GM12878 (cell line): ENCODE measurements at places on chromosomes 3 and 15.

- no peak overlapping the region for H3K4me3 ChIP-seq
- H3K27ac ChIP-seq, result no peak overlapping the region
- peaks cover 31% of the 10 kb centered on the region; the same call in 1 of the 2 replicates for H3K4me1 ChIP-seq
- peaks cover 5% of the 10 kb centered on the region; the same call in 1 of the 2 replicates for H3K36me3 ChIP-seq
- no peak for DNase-seq
These were observed 12.1 kb downstream of the SNAP23 start for GRCh38 chr15:42507514-42507913.

- H3K4me1 ChIP-seq, result no peaks in the 10 kb centered on the region
- no peak for DNase-seq
- H3K36me3 ChIP-seq, result no peaks in the 10 kb centered on the region
- no peak overlapping the region for H3K27ac ChIP-seq
- no peaks in the 10 kb centered on the region for H3K27me3 ChIP-seq
- no peak overlapping the region for H3K4me3 ChIP-seq
These were observed 281.8 kb upstream of the ARRDC4 start for GRCh38 chr15:97678656-97679055.

DNA sequence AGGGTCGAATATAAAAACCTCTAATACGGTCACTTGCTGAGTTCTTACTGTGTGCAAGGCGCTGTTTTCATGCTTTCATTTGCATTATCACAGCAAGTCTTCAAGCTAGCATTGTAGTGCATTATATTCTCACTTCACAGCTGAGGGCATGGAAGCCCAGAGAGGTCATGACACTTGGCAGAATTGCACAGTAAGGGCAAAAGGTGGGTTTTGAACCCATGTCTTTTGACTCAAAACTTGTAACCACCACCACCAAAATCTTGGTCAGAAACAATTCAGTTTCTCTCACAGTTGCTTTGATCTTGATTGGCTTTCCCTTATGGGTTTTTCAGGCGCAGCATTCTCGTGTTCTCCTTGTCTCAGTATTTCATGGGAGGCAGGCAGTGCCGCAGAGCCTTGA lies 371.1 kb downstream of the PTPRG start:
- H3K27me3 ChIP-seq, result no peaks in the 10 kb centered on the region
- DNase-seq, result no peak
- H3K4me3 ChIP-seq, result no peak overlapping the region

DNA sequence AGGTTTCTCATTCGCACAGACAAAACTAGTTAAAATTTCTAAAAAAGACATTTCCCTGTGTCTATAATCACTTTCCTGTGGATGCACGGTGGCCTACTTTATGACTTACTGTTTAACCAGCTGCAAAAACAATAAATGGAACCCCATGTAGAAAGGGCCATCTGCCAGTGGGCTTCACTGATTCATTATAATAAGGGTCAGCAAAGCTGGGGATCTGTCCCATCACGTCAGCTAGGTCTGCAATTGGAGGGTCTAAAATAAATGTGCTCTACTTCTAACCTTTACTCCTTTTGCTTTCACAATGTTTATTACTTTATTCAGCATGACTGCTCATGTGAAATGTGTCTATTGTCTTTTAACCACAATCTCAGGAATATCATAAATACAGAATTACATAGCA lies 43.1 kb upstream of the NMD3 start:
- H3K27ac ChIP-seq, result no peak overlapping the region
- H3K27me3 ChIP-seq, result no peaks in the 10 kb centered on the region
- no peaks in the 10 kb centered on the region for H3K4me1 ChIP-seq

DNA sequence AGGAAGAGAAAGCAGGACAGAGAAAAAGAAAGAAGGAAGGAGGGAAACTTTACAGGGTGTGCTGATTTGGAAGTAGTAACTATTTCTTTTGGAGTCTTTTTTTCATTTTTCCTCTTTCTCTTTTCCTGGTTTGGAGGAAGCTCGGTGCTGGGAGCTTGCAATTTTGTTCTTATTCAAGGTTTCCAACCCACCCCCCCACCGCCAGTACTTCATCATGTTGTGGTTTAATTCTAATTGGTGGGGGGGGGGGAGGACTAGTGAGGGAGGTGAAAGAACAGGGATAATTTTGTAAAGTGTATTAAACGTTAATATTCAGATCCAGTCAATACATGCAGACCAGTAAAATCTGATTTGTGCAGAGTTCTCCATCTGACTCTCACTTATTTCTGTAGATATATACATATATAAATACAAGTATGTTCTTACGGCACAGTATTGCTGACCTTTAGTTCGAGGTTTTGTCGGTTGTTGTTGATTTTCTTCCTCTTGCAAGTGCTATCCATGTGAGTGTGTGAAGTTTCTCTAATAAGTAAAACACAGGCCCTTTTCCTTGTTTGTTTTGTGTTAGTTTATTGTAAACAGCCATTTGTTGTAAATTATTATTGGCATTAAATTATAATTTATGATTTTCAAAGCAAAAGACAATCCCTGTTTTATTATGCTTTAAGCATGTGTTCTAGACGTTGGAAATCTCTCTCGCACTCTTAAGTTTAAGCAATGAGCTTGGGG lies 9.3 kb downstream of the NR2F2 start:
- peak overlapping the region; percentile 40; the same call in 1 of the 2 replicates for H3K27ac ChIP-seq
- no peaks in the 10 kb centered on the region for H3K36me3 ChIP-seq
- peak overlapping the region; percentile 14; the same call in 1 of the 2 replicates for H3K4me3 ChIP-seq
- H3K4me1 ChIP-seq, result no peaks in the 10 kb centered on the region
- DNase-seq, result no peak
- H3K27me3 ChIP-seq, result no peaks in the 10 kb centered on the region

DNA sequence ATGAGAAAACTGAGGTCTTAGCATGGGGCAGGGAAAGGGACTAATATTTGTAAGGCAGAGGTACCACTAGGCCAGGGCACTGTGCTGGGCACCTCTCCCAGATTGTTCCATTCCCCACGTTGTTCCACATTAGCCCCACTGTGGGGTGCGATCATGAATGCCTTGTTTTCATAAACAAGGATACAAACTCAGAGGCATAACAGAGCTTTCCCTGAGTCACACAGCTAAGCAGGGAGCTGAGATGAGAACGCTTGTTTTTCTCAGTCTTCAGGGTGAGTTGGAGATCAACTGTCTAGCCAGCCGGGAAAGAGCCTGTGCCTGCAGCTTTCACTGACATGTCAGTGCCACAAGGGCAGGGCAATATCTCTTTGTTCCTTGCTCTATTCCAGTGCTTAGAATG lies 47.9 kb upstream of the ITGA11 start:
- no peak overlapping the region for H3K27ac ChIP-seq
- no peaks in the 10 kb centered on the region for H3K4me1 ChIP-seq
- H3K27me3 ChIP-seq, result no peaks in the 10 kb centered on the region
- H3K4me3 ChIP-seq, result no peak overlapping the region
- DNase-seq, result no peak

DNA sequence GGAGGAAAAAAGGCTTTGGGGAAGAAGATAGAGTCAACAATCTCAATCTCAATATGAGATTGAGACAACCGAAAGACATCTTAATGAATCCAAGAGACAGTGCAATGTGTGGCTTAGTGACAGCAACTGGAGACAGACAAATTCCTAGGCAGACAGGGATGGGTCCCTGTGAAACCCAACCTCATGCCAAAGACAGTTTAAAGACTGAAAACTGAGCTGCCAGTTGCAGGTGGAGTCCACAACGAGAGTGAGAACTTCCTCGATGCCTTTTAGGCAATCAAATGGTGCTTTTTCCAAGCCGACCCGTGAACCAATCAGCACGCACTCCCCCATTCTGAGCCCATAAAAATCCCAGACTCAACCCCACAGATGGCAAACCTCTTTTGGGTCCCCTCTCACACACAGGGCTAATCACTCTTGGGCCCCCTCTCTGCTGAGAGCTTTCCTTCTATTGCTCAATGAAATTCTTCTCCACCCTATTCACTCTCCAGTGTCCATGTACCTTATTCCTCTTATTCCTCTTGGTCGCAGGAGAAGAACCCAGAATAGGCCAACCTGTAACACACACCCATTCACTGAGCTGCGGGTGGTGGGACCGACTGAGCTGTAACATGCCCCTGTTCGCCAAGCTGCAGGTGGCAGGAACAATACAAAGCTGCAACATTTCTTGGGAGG lies 34.8 kb downstream of the ZMAT3 start:
- H3K27ac ChIP-seq, result no peak overlapping the region
- DNase-seq, result no peak
- peaks cover 9% of the 10 kb centered on the region for H3K36me3 ChIP-seq

- DNase-seq, result no peak
- H3K4me1 ChIP-seq, result peaks cover 5% of the 10 kb centered on the region
- no peak overlapping the region for H3K4me3 ChIP-seq
- H3K27ac ChIP-seq, result no peak overlapping the region
- H3K36me3 ChIP-seq, result no peaks in the 10 kb centered on the region
These were observed 37.6 kb downstream of the DNASE1L3 start for GRCh38 chr3:58173029-58173668.

DNA sequence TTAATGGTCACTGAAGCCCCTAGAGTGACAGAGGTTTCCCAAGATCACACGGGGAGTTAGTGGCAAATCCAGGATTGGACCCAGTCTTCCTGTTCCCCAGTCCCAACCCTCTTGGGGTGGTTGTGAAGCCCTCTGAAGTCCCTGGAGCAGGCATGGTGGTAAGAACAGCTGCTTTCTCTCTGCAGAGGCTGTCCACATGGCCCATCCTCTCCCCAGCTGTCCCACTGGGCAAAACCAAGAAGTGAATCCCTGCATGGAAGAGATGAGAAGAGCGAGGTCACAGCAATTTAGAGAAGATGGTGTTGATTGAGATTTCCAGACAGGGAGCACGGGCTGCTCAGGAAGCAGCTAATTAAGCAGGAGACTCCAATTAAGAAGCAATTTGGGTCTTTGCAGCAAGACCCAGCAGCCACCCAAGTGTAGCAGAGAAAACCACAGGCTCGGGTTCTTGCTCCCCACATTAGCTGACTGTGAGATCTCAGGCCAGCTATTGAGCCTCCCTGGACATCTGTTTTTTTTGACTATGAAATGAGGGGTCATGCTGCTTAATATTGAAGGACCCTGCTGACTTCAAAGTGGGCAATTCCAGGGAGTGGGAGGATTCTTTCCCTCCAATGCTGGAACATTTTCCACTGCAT lies 14.8 kb upstream of the HDAC11 start:
- no peak overlapping the region for H3K4me3 ChIP-seq
- H3K4me1 ChIP-seq, result no peaks in the 10 kb centered on the region
- H3K27ac ChIP-seq, result no peak overlapping the region
- no peak for DNase-seq
- peaks cover 3% of the 10 kb centered on the region for H3K27me3 ChIP-seq

DNA sequence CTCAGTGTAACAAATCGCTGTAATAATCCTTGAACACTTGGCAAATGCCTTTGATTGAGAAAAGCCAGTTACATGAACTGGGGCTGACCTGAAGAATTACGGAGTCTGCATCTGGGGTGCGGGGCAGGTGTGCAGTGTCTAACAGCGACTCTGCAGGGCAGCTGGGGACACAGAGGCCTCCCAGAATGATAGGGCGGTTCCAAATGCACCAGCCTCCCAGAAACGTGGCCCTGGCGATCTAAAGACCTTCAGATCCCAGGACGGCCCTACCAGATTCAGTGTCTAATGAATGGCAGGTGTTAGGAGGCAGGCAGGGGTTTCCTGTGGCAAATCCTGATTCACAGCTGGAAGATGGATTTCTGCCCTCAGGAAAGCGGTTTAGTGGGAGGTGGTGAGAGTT lies 100.5 kb upstream of the RGMA start:
- H3K27me3 ChIP-seq, result peaks cover 2% of the 10 kb centered on the region; the same call in 1 of the 2 replicates
- no peak overlapping the region for H3K27ac ChIP-seq
- no peak for DNase-seq
- no peaks in the 10 kb centered on the region for H3K4me1 ChIP-seq
- H3K36me3 ChIP-seq, result no peaks in the 10 kb centered on the region

DNA sequence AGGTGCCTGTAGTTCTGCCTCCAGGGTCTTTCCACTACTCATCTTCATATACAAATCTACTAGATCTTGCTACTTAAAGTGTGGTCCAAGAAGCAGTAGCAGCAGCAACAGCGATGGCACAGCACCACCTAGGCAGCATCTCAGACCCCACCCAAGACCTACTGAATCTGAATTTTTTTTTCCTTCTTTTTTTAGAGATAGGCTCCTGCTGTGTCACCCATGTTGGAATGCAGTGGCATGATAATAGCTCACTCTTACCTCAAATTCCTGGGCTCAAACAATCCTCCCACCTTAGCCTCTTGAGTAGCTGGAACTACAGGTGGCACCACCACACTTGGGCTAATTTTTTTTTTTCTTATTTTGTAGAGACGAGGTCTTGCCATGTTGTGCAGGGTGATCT lies 346.7 kb upstream of the TGFBR2 start:
- H3K36me3 ChIP-seq, result no peaks in the 10 kb centered on the region
- no peaks in the 10 kb centered on the region for H3K27me3 ChIP-seq
- H3K4me1 ChIP-seq, result no peaks in the 10 kb centered on the region
- H3K27ac ChIP-seq, result no peak overlapping the region

GRCh38 chr3:88433568-88433967 lies 283.8 kb downstream of the C3orf38 start:
- peak; percentile 35 for DNase-seq
- H3K27ac ChIP-seq, result peak overlapping the region; percentile 35
- H3K4me1 ChIP-seq, result no peaks in the 10 kb centered on the region
- H3K27me3 ChIP-seq, result no peaks in the 10 kb centered on the region

GRCh38 chr15:74907163-74907870 lies 666 bp upstream of the FAM219B start:
- peak overlapping the region; percentile 76 for H3K27ac ChIP-seq
- DNase-seq, result no peak
- peaks cover 6% of the 10 kb centered on the region for H3K4me1 ChIP-seq

GRCh38 chr3:86969500-86970189 lies 21.3 kb downstream of the VGLL3 start:
- no peak overlapping the region for H3K4me3 ChIP-seq
- H3K27me3 ChIP-seq, result no peaks in the 10 kb centered on the region
- no peak for DNase-seq
- H3K36me3 ChIP-seq, result no peaks in the 10 kb centered on the region
- H3K4me1 ChIP-seq, result no peaks in the 10 kb centered on the region
- H3K27ac ChIP-seq, result no peak overlapping the region

- no peaks in the 10 kb centered on the region for H3K4me1 ChIP-seq
- no peaks in the 10 kb centered on the region for H3K27me3 ChIP-seq
- no peak overlapping the region for H3K27ac ChIP-seq
- H3K36me3 ChIP-seq, result peaks cover 45% of the 10 kb centered on the region
- no peak for DNase-seq
These were observed 30.9 kb upstream of the CLK3 start for GRCh38 chr15:74584779-74585178.

DNA sequence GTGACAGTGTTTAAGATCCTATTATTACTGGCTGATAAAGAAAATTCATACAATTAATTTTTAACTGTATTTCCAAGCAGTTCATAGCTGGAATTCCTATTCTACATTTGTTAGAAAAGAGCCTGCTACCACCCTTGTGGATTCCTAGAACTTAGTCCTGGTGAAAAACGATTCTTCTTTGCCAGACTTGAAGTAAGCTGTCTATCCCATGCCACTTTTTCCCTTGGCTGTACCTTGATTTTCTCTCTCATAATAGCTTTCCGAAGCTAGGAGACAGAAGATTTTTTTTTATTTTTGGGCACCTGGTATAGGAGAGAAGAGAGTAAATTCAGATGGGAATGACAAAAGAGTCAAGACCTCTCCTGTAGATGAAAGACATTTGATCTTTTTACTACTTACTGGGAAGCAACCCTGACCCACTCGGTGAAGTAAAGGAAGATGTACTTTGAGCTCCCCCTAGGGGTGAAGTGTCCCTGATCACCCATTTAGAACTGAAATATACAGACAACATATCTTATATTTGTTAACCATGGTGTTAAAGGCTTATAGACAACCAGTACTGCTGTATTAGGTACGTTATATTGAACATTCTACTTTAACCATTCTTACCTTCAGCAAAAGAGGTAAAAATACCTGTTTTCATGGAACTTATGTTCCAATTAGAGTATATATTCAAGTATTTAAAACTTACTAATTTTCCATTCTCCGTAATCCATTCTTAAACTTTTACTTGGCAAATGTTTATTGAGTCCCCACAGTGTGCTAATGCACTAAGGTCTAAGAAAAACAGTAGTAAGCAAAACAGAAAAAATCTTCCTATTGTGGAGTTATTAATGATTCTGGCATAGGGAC lies 36.2 kb upstream of the C3orf38 start:
- H3K4me1 ChIP-seq, result no peaks in the 10 kb centered on the region
- H3K4me3 ChIP-seq, result no peak overlapping the region
- peak; percentile 35 for DNase-seq
- no peaks in the 10 kb centered on the region for H3K36me3 ChIP-seq
